ENCODE measurements at places on chromosomes 13 and 19. TPM values are rescaled to one million over a fixed set of nuclear protein-coding genes. Genes with fewer than 3 reads are reported as not detected.

The TMEM38A gene
- 44.6 TPM for total RNA-seq

The FCAR gene
- total RNA-seq = 0.30 TPM

- no peak for DNase-seq
These were observed 273.4 kb downstream of the GPC6 start for GRCh38 chr13:93499991-93500390.

GRCh38 chr13:31274390-31274789, 74.6 kb downstream of the B3GLCT start:
- no peak for DNase-seq

DNA sequence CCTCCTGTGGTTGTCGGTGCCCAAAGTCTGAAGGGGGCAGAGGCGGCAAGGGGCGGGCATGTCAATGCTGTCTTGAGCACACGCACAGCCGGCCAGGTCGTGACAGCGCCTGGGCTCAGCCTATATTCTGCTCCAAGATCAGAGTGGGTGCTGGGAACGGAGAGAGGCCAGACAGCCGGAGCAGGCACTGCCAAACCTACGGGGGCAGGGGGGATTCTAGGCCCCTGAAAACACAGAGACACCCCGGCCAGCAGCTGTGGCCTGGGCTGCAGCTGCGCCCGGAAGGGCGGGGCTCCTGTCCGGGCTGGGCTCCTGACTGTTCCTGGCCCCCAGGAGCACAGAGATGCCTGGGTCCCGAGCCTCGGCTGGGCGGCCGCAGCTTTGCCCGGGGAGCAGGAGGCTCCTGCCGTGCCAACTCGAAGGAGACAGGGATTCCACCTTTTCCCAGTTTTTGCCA, 2662.9 kb upstream of the PCDH20 start:
- DNase-seq = no peak

DNA sequence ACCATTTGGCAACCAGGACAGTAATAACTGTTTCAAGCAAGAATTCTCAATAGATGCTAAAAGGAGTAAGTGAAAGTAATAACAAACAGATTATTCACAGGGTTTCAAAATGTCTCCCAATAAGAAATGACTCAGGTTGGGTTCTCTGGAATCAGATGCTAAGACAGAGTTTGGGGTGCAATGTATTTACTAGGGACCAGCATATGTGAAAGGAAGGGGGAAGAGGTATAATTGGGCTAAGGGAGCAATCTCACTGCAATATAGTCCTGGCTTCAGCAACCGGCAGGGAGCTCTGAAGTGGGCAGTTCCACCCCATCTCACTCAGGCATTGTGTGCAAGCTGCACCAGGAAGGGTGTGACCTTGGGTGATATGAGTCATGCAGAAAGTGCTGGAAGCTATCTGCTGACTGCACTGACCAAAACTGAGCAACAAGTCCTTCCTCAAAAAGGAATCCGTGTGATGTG, 23.4 kb downstream of the ZDHHC20 start:
- DNase-seq = peak; percentile 60

GRCh38 chr13:102799426-102800144, 666 bp downstream of the BIVM start:
- peak; percentile 65 for DNase-seq

Data from Right ventricle myocardium superior (tissue), 1 donor.